Spinal cord (tissue), 10 donors: ENCODE measurements at places on chromosomes 13 and 19. TPM values are rescaled to one million over a fixed set of nuclear protein-coding genes. Genes with fewer than 3 reads are reported as not detected.

TNFRSF19 gene
- total RNA-seq, result 38.9 TPM

PLIN4 gene
- 0.30 TPM for total RNA-seq

GRCh38 chr19:7333198-7334118 is 15.3 kb upstream of the ARHGEF18 start:
- H3K4me1 ChIP-seq, result no peaks in the 10 kb centered on the region
- H3K4me3 ChIP-seq, result no peak overlapping the region
- no peaks in the 10 kb centered on the region for H3K27me3 ChIP-seq
- no peak for DNase-seq

RBM42 gene
- total RNA-seq, result 55.3 TPM

ZNF429 gene
- total RNA-seq, result 20.7 TPM

ACER1 gene
- total RNA-seq, result 0.11 TPM

ACTL9 gene
- not detected for total RNA-seq

DNA sequence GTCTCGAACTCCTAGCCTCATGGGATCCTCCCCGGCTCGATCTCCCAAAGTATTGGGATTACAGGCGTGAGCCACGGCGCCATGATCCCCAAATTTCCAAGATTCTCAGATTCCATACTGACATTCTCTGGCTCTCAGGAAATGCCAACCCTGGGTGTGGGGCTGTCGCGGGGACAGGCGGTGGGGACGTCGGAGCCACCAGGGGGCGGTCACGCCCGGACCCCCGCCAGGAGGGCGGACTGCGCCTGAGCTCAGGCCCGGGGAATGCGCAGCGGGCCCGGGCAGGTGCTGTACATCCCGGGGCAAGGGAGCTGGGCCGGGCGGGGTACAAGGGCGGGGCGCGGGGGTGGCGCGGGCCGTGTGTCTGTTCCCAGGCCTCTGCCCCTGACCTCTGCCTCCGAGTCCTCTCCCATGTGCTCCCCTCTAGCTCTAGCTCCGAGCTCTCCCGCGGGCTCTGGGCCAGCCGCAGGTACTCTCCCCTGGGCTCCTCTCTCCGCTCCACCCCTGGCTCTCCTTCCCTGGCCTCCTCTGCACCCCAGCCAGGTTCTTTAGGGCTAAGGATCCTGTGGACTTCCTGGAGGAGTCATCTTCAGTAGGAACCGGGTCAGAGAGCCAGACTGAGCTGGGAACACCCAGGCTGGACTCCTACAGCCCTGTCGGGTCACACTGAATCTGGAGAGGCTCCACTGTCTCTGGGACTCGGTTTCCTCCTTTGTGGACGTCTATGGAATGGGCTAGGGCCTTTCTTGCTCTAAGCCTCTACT is 2.4 kb downstream of the PPP1R13L start:
- H3K27me3 ChIP-seq, result peaks cover 57% of the 10 kb centered on the region
- H3K4me3 ChIP-seq, result no peak overlapping the region
- H3K27ac ChIP-seq, result no peak overlapping the region
- H3K4me1 ChIP-seq, result peaks cover 42% of the 10 kb centered on the region

GRCh38 chr19:32303193-32303592 is 42.2 kb upstream of the ZNF507 start:
- no peaks in the 10 kb centered on the region for H3K27me3 ChIP-seq
- no peaks in the 10 kb centered on the region for H3K36me3 ChIP-seq
- no peaks in the 10 kb centered on the region for H3K4me1 ChIP-seq

GRCh38 chr19:16449330-16449961 is 22.3 kb downstream of the EPS15L1 start:
- H3K36me3 ChIP-seq, result peaks cover 9% of the 10 kb centered on the region
- H3K27ac ChIP-seq, result no peak overlapping the region
- DNase-seq, result no peak
- H3K27me3 ChIP-seq, result no peaks in the 10 kb centered on the region
- no peak overlapping the region for H3K4me3 ChIP-seq

GAPDHS gene
- 0.11 TPM for total RNA-seq

KLK11 gene
- not detected for total RNA-seq

DNA sequence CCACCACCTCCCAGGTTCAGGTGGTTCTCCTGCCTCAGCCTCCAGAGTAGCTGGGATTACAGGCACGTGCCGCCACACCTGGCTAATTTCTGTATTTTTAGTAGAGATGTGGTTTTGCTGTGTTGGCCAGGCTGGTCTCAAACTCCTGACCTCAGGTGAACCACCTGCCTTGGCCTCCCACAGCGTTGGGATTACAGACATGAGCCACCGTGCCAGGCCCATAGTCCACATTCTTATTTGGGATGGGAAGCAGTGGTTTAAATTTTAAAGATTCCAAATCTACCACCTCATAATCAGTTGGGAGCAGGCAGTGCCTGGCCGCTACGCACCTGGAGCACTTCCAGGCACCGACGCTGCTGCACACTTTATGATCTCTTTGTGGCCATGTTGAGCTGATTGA is 160.6 kb upstream of the SOX1 start:
- no peak overlapping the region for H3K4me3 ChIP-seq
- no peaks in the 10 kb centered on the region for H3K36me3 ChIP-seq
- peaks cover 3% of the 10 kb centered on the region for H3K4me1 ChIP-seq
- H3K27ac ChIP-seq, result no peak overlapping the region
- DNase-seq, result no peak
- H3K27me3 ChIP-seq, result no peaks in the 10 kb centered on the region

DNA sequence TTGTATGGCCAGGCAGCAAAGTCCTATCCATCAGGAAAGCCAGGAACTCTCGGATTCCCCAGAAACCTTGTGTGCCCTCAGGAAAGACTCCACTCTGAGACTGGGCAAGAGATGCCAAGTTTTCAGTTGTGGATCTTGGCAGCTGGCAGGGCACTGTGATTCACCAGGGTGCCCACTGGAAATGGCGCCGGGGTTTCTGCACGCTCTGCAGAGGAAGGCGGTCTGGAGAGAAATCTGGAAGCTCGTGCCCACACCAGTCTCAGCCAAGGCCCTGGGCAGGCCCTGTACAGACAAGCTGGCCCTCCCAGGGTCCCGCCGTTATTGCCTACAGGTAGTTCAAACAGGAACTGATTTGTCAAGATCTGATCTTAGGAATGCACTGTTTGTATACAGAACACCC is 4.9 kb downstream of the NAPA start:
- H3K27me3 ChIP-seq, result no peaks in the 10 kb centered on the region
- peak overlapping the region; percentile 61 for H3K27ac ChIP-seq
- H3K4me3 ChIP-seq, result no peak overlapping the region
- no peak for DNase-seq

- peak overlapping the region; percentile 29 for H3K27ac ChIP-seq
- no peaks in the 10 kb centered on the region for H3K36me3 ChIP-seq
- no peaks in the 10 kb centered on the region for H3K27me3 ChIP-seq
- H3K4me1 ChIP-seq, result peaks cover 8% of the 10 kb centered on the region
- peak; percentile 36 for DNase-seq
These were observed 107.1 kb downstream of the UBL3 start for GRCh38 chr13:29743201-29743786.

DNA sequence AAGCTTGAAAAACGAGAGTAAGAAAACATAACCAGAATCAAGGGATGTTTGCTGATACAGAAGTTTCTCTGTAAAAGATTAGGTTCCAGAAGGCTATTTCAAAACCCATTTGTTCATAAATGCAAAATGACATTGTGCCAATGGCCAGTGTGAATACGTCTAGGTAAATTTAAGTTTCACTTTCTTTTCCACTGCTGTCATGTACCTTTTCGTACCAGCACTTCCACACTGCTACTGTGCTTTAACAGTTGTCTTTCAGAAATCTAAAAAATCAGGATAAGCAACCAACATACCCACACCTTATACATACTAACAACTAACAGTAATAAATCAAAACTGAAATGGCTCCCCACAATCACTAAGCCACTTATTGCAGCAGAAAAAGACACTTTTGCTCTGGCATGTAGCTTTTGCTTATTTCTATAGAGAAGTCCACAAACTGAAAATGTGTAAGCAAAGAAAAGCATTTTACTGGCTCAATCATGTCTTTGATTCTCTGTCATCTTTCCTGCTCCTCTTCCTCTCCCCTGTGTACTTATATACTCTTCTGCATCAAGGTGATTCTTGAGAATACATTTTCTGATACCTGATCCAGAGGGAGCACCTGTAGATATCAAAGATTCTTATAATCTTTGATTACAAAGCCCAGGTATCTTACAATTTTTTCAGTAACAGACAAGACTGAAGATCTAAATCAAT is 34.3 kb downstream of the ELF1 start:
- H3K27me3 ChIP-seq, result no peaks in the 10 kb centered on the region
- H3K36me3 ChIP-seq, result no peaks in the 10 kb centered on the region
- no peak overlapping the region for H3K4me3 ChIP-seq
- no peak overlapping the region for H3K27ac ChIP-seq
- peaks cover 7% of the 10 kb centered on the region for H3K4me1 ChIP-seq

APOC1 gene
- 28.3 TPM for total RNA-seq

GRCh38 chr13:79432992-79433391 is 26.9 kb upstream of the RBM26 start:
- no peak overlapping the region for H3K4me3 ChIP-seq
- no peaks in the 10 kb centered on the region for H3K4me1 ChIP-seq
- H3K27ac ChIP-seq, result no peak overlapping the region
- H3K27me3 ChIP-seq, result no peaks in the 10 kb centered on the region

DNA sequence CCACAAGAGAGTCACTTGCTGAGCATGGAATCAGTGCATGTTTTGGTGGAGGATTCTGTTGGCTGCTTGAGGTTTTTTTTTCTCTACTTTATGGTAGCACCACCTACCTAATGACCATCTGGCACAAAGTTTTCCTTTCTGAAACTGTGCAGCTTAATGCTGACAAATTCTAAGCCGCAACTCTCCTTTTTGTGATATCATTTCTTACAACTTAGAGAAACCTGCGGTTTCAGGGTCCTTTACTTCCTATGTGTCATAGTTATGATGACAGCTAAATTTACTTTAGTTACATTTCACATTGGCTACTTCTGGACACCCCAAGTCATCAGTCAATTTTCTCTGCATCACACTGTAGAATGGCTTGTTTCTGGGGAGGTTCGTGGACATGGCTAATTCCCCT is 115.4 kb upstream of the TMTC4 start:
- no peaks in the 10 kb centered on the region for H3K27me3 ChIP-seq
- no peaks in the 10 kb centered on the region for H3K36me3 ChIP-seq
- no peak overlapping the region for H3K4me3 ChIP-seq
- DNase-seq, result no peak
- peak overlapping the region; percentile 51 for H3K27ac ChIP-seq

GRCh38 chr19:29088761-29089160 is 124.2 kb downstream of the UQCRFS1 start:
- no peaks in the 10 kb centered on the region for H3K36me3 ChIP-seq
- H3K27ac ChIP-seq, result no peak overlapping the region
- no peak overlapping the region for H3K4me3 ChIP-seq
- no peaks in the 10 kb centered on the region for H3K27me3 ChIP-seq
- H3K4me1 ChIP-seq, result peaks cover 11% of the 10 kb centered on the region

PLK5 gene
- total RNA-seq, result 0.59 TPM
